ENCODE measurements at places on chromosomes 16 and 17.

DNA sequence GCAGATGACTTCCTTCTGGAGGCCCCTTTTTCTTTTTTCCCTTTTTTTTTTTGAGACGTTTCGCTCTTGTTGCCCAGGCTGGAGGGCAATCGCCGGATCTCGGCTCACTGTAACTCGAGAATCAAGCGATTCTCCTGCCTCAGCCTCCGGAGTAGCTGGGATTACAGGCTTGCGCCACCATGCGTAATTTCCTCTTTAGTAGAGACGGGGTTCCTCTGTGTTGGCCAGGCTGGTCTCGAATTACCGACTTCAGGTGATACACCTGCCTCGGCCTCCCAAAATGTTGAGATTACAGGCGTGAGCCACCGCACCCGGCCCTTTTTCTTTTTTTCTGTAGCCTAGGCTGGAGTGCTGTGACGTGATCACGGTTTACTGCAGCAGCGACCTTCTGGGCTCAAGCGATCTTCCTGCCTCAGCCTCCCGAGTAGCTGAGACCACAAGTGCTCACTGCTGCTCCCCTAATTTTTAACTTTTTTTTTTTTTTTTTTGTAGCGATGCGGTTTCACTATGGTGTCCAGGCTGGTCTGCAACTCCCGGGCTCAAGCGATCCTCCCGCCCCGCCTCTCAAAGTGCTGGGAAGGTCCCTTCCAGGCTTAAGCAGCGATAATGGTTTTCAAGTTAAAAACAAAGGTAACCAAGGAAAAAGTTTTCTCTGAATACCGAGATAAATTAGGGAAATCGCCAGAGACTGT, 956 bp upstream of the IST1 start:
- peak; percentile 73 for DNase-seq

- no peak for DNase-seq
Measured at GRCh38 chr17:68695659-68696058, 94.5 kb upstream of the FAM20A start.

GRCh38 chr16:12576878-12577277, 226.8 kb downstream of the CPPED1 start:
- no peak for DNase-seq

DNA sequence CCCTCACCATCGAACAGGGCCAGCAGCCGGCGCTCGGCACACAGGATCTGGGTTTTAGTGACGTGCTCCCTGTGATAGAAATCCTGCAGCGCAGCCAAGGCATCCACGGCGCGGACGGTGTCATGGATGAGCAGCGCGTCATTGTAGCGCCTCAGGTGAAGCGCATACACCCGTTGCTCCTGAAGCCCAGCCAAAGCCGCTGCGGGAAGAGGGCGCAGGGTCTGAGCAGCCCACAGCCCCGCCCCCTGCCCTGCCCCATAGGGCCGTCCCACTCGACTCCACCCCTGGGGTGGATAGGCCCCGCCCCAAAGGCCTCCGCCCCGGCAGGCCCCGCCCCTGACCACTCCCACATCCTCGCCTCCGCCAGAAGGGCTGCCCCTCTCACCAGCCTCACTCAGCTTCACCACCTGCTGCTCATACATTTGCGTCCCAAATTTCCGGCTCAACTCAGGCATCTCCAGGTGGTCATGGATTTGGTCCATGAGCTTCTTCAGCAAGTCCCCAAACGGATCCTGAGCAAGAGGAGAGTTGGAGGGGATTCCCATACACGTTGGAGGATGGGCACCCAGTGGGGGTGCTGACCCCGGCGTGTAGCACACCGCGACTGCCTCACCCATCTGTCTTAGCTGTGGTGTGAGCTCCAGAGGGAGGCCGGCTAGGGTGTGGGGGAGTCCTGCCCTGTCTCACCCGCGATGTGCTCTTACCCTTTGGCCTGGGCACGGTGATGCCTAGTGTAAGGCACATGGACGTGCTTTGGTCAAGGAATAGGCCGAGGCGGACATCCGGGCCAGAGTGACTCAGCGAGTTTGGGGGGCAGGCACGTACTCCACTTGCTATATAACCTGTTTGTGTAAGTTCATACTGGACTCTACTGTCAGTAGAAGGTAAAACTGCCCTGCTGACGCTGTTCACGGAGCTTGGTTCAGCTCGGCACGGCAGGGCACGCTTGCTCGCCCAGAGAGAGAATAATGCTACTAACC, 4.6 kb downstream of the DHX58 start:
- peak; percentile 93 for DNase-seq

DNA sequence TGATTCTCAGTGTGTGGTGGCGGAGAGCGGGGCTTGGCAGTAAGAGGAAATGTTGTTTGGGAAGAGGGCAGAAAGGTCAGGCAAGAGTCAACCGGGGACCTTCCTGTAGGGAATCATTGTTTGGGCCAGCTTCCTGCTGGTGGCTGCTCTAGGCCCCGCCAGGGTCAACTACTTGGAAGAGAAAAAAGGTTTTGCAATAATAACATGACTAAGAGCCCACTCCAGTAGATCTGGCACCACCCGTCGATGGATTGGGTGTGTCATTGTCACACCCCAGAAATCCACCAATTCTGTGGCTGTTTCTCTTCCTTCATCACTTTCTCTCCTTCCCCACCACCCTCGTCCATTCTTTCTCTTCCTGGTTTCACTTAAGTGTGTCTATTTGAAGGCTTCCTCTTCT, 4.2 kb upstream of the KRT24 start:
- DNase-seq, result no peak

- DNase-seq, result no peak
Measured at GRCh38 chr17:27106347-27106981, 187.4 kb upstream of the WSB1 start.

DNA sequence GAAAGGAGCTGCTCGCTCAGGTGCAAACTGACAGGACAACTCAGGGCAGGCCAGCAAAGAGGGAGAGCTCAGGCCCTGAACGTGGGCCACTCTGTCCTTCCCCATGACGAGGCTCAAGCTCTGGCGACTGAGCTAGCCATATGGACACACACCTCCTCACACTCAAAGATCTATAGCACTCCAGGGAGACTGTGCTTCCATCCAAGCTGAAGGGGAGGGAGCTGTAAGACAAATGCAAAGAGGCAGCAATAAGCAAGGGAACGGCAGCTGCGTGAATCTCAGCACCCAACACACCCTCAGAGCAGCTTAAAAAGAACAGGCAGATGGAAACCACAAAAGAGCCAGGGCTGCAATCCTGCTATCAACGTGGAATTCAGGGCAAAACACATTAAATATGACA, 13.5 kb downstream of the NUDT16L1 start:
- no peak for DNase-seq

DNA sequence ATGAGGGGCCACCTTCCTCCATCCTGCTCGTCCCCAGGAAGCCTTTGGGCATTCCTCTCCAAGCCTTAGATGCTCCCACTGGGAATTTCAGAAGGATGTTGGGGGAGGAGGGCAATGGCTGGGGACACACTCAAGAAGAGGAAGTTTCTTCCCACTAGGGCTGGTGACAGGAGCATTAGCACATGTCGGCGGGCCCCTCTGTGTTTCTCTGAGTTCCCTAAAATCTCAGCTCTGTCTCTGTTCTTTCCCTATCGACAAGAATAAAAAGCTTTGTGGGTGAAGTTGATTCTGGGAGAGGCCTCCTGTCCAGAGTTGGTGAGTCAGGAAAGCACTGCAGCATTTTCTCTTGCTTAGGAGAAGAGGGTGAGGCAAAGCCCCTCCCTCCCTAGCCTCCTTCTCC, 19.7 kb upstream of the C17orf107 start:
- DNase-seq, result no peak

DNA sequence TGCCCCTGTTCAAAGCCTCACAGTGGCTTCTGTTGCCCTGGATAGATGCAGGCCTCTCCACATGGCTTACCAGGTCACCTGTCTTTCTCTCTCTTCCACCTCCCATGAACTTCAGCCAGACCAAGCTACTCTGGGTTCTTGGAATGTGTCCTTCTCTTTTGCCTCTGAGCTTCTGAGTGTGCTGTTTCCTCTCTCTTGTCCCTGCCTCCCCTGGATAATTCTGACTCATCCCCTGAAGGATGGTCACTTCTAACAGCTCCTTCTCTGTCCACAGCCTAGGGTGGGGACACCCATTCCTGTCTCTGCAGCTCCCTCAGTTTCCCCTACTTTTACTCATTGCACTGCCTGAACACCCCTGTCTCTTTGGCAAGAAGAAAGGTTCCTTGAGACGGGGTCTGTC, 2.9 kb downstream of the GUCY2D start:
- DNase-seq, result no peak

GRCh38 chr16:28139530-28139929, 72.2 kb downstream of the XPO6 start:
- no peak for DNase-seq

DNA sequence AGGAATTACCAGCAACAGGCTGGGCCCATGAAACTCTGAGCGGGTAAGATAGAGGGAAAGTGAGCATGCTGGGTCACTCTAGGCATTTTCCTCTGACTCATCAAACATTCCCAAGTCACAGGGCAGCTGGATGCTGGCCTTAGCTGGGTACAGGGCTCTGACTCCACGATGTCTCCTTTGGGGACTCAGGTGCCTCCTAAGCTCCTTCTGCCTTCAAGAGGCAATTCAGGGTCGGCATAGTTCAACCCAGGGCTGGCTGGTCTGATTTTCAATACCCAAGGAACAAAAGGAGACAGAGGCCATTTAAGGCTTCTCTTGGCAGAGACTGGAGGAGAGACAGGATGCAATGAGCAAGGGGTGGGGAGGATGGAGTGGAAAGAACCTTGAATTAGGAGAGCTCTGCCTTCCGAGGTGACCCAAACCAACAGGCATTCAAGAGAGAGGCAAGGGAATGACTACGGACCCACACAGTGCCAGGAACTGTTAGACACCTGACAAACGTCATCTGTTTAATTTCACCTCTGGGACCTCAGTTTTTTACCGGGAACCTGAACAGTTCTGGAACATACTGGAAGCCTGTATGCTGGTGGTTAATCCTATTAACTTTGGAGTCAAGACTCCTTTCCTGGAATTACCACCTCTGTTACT, 910 bp downstream of the WBP2 start:
- no peak for DNase-seq

DNA sequence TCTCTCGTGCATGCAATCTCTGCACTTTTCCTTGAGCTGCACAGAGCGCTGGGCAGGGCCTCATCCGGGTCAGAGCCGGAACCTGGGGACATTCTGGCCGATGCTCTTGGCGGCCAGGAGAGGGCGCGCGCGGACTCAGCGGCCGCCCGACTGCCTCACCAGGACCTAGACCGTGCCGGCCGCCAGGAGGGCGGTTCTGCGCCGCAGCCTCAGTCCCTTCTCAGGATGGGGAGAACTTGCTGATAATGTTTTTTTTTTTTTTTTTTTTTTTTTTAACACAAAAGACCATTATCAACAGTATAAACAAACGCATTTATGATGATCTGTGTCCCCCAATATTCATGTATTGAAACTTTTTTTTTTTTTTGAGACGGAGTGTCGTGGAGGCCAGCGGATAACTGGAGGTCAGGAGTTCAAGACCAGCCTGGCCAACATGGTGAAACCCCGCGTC, 8.1 kb upstream of the FLYWCH2 start:
- peak; percentile 86 for DNase-seq

- no peak for DNase-seq
Measured at GRCh38 chr16:78199325-78200022, 100.0 kb downstream of the WWOX start.

- peak; percentile 67 for DNase-seq
Measured at GRCh38 chr17:67386965-67387551, 10.0 kb downstream of the PITPNC1 start.

GRCh38 chr16:70433458-70434103, 5.3 kb downstream of the ST3GAL2 start:
- DNase-seq, result peak; percentile 13

DNA sequence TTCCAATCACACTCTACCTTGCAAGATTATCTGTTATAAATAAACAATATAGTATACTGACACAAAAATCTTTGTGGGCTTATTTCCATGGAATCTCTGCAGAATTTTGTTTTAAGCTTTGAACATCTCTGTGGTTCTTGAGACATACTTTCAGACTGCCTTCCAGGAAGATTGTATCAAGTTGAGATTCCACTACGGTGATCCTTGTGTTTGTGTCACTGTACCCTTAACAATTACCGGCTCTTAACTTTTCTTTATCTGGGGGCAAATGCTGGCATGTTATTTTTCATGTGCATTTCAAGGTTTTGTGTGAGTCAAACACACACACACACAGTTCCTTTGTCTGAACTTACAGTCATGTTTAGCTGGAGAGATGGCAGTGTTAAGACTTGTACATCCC, 472.7 kb upstream of the HSBP1 start:
- DNase-seq, result no peak

GRCh38 chr17:55585629-55586028, 74.4 kb upstream of the SMIM36 start:
- DNase-seq, result no peak

DNA sequence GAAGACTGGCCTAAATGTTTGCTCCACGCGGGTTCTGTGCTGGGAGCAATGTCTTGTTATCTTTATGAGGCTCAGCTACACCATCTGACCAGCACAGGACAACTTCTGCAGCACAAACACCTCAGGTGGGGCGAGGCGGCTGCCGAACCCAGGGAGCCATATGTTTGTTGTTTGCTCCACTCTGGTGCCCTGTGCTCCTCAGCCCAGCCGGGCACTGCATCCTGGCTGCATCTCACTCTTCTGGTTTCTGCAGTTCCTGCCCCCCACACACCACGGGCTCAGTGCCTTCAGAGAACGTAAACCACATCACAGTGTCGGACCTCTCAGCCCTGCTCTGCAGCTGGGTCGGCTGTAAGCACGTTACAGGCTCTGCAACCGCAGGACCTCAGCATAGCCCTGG, 32.4 kb downstream of the MXRA7 start:
- no peak for DNase-seq

DNA sequence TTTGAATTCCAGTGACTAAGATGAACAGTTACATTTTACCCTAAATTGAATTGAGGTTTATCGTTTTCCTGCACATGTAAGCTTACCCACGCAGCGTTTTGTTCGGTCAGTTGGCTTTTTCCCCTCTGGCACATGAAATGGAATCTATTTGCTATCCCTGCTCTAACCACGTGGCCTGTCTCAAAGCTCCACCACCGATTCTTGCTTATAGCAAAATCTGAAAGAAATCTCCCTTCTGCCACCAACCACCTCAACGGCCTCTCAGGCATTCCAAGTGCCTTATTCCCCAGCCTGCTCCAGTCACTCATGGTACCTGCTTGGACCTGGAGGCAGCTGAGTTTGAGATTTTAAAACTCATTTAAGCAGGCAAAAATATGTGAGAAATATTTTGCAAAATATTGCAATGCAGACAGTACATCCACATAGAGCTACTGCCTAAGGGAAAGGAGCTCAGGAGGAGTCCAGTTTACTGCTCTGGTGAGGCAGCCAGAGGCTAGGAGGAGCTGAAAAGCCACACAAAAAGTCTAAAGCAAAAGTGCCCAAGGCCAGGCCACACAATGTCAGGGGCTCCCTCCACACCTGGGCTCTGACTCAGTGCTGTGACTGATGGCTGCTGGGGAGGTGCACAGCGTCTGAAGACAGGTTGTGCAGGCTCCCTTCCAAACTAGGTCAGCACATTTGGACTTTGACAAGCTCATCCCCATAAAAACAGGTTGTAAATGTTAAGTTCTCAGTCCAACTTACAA, 26.4 kb downstream of the ARHGAP17 start:
- no peak for DNase-seq

GRCh38 chr16:4612977-4613635, 1.6 kb downstream of the UBALD1 start:
- no peak for DNase-seq

All from K562 (cell line).